ENCODE measurements at places on chromosomes 3 and 15.
A peak's percentile ranks its signal among the peaks of the same experiment; 100 is the strongest.

DNA sequence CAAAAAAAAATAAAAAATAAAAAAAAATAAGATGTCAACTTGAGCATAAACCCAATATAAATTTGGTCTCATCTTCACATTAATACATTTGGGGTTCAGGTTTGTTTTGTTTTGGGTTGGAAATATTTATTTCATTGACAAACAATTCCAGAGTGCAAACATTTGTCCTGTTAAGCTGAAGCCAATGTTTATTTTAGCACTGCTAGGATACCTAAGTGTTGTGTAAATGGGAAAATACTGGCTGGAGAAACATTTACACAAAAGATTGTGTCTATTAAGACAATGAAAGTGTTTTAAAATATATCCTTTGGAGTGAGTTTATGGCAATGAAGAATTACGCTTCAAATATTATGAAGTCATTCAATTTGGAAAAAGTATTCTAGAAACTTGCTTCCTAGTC, 91.1 kb downstream of the MEIS2 start:
- no peak for DNase-seq

- DNase-seq: no peak
Measured at GRCh38 chr15:40929660-40930429, 705 bp downstream of the DLL4 start.

DNA sequence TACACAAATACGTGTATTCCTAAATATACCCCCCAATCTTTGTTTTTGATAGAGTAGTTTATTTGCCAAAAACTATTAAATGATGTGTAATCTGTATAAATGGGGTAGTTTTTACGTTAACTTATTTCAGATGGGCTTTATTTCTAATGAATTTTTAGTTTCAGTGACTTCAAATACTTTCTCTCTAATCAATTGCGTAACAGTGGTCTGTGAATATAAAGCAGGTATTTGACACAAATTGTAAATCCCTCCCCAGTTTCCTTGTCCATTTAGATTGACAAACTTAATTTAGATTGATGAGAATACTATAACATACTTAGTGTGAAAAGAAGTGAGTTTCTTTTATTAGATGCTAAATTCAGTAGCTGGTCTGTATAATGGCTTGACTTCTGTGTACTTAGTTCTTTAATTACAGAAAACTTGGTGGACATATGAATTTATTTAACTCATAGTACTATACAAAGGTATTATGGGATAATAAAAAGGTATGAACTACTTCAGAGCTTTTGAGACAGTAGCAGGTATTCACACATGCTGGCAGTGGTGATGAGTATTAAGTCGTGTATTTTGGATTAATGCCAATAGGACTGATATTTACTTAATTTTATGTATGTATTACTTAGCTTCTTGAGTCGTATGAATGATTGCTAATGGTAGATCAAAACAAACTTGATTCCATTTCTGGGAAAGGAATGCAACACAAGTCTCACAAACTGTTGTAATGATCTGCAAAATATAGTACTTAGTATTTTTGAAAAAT, 81.6 kb downstream of the STT3B start:
- DNase-seq: no peak

- no peak for DNase-seq
Measured at GRCh38 chr15:61195116-61196002, 33.7 kb downstream of the RORA start.

GRCh38 chr3:181487236-181487978, 224.3 kb upstream of the SOX2 start:
- DNase-seq: no peak

DNA sequence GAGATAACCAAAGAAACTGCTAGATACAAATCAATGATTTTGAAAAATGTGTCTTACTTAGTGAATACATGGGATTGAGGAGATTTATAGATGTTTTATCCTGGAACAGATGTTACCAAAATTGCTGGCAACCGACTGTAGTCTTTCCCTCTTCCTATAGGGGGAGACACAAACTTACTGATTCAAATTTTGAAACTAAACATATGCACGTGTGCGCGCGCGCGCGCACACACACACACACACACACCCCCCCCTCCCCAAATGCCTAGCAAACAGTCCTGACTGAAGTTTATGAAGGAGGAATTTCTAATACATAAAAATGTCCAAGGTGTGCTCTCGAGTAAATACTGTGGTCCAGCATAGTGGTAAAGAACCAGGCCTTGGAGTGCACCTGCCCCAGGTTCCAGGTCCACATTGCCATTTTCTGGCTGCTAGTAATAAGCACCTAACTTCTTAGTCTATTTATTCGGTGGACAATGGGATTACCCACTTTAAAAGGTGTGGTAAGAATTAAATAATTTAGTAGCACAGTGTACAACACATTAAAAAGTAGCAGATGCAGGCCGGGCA, 18.5 kb upstream of the C3orf62 start:
- DNase-seq: no peak

- no peak for DNase-seq
Measured at GRCh38 chr3:171230865-171231264, 204.3 kb upstream of the SLC2A2 start.

GRCh38 chr3:66443118-66443803, 57.6 kb downstream of the LRIG1 start:
- no peak for DNase-seq

DNA sequence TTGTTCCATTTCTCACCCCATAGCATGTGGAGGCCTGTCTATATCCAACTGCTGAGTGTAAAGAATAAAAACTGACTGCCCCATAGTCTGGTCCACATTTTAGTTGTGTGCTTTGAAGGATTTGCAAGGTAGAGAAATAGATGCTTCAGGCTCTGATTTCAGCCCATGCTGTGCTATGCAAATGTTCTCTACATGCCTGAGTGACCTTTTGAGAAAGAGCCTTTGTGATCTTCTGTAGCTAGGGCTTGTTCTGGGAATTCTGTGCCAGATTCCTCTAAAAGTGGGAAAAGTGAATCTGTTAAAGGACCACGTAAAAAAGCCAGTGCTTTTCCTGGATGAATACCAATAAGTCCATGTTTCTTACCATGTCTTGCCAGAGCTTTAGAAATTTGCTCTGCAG, 5.2 kb downstream of the KCTD6 start:
- DNase-seq: no peak

- DNase-seq: no peak
Measured at GRCh38 chr15:89628806-89629715, 26.2 kb downstream of the KIF7 start.

DNA sequence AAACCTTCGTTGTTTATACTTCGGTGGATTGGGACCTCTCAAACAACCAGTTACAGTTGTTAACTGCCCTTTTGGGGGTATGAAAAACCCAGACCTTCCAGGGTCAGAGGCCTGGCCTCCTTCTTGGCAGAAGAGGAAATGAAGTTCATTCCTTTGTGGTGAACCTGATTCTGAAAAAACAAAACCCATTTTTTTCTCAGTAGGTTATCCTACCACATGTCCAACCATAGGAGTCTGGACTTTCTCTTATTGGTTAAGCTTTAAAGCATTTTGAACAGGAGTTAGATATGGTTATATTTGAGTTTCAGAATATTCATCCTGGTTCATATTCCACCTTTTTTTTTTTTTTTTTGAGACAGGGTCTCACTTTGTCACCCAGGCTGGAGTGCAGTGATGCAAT, 7.2 kb upstream of the LACTB start:
- no peak for DNase-seq

DNA sequence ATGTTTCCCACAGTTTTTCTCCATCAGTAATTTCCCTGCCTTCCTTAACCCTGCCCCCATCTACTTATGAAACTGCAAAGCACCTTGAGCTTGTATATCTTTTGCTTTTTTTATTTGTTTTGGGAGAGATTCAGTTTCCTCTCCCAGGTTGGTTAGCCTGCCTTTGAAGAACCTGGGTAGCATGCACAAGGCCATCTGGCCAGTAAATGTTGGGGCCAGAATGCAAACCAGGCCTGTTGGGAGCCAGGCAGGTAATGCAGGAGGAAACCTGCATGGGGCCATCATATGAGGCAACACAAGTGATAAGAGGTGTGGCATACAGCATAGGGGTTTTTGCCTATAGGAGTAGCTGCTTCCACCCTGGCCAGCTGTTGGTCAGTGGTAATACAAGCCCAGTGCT, 17.7 kb downstream of the SYNPR start:
- no peak for DNase-seq

GRCh38 chr3:33035596-33035995, 61.4 kb downstream of the GLB1 start:
- DNase-seq: peak; percentile 4

DNA sequence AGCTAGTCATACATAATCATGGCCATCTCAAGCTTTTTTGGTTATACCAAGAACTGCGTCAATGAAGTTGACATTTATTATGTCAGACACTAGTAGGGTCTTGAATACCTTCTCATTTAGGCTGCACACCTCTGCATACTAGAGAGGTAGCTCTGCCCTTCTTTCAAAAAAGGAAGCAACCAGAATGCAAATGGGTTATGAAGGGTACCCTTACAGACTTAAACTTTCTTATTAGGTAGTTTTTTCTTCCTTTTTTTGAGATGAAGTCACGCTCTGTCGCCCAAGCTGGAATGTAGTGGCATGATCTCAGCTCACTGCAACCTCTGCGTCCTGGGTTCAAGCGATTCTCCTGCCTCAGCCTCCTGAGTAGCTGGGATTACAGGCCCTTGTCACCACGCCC, 3.3 kb downstream of the PCNP start:
- no peak for DNase-seq

DNA sequence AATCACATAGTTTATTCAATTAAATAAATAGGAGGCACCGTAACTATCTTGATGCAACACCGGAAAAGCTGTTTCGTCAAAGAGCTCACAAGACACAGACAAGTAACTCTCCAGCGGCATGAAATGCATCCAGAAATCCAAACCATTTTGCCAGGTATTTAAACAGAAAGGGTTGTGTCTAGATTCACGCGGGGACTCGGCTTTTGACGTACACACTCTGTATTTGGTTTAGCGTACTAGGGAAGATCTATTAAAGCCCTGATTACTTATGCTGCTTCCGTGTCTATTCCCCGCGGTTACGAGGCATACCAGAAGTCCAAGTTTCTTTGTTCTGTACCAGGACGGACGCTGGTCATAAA, 718 bp downstream of the BNIP2 start:
- DNase-seq: no peak

GRCh38 chr15:60525341-60526039, 46.5 kb upstream of the ICE2 start:
- no peak for DNase-seq

- no peak for DNase-seq
Measured at GRCh38 chr15:92200891-92201290, 192.8 kb upstream of the ST8SIA2 start.

GRCh38 chr3:54771050-54771449, 156.8 kb downstream of the LRTM1 start:
- no peak for DNase-seq

GRCh38 chr3:75180945-75181298, 483.2 kb upstream of the FRG2C start:
- DNase-seq: no peak

- DNase-seq: no peak
Measured at GRCh38 chr15:49832511-49832910, 211.7 kb downstream of the DTWD1 start.

GRCh38 chr3:195169011-195169649, 101.8 kb downstream of the XXYLT1 start:
- DNase-seq: no peak

DNA sequence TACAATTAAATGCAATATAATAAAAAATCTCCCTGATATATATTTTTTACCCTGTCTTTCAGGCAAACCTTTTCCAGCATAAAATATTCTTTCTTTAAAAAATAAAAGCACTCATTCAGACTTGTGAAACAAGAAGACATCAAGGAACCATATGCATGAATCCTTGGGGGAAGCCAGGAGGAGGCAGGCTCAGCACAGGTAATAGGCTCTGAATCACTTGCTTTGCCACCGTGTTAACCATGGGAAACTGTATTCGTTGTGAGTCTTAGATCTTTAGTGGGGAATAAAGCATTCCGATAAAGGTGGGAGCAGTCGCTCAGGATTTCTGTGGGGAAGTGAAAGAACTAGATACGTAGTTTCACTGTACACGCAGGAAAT, 42.4 kb downstream of the FBN1 start:
- DNase-seq: no peak

- DNase-seq: peak; percentile 18
Measured at GRCh38 chr3:70805061-70805889, 492.8 kb upstream of the MDFIC2 start.

DNA sequence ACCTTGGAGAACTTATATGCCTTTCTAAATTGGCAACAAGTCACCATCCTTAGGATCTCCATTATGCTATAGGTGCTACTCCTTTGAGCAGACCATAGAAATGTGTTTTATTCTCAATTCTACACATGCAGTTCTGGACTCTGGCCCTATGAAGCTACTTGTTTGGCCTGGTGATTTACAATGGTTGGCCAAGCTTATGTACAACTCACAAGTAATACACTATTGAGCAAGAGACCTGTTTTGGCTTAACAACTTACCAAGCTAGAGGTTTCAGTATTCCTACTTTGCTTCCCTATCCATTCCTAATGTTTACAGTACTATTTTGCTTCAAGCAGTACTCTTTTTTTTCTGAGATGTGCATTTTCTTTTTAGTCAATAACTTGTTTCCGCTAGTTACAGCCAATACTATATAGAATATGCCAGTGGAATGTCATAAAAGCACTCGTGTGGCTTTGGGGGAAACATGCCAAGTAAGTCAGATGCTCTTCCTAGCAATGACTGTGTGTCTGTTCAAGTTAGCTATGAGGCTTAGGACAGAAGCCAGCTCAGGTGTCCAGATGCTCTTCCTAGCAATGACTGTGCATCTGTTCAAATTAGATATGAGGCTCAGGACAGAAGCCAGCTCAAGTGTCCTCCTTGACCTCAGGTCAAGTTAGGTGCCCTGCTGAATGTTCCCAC, 174.9 kb upstream of the SEMA6D start:
- DNase-seq: no peak

DNA sequence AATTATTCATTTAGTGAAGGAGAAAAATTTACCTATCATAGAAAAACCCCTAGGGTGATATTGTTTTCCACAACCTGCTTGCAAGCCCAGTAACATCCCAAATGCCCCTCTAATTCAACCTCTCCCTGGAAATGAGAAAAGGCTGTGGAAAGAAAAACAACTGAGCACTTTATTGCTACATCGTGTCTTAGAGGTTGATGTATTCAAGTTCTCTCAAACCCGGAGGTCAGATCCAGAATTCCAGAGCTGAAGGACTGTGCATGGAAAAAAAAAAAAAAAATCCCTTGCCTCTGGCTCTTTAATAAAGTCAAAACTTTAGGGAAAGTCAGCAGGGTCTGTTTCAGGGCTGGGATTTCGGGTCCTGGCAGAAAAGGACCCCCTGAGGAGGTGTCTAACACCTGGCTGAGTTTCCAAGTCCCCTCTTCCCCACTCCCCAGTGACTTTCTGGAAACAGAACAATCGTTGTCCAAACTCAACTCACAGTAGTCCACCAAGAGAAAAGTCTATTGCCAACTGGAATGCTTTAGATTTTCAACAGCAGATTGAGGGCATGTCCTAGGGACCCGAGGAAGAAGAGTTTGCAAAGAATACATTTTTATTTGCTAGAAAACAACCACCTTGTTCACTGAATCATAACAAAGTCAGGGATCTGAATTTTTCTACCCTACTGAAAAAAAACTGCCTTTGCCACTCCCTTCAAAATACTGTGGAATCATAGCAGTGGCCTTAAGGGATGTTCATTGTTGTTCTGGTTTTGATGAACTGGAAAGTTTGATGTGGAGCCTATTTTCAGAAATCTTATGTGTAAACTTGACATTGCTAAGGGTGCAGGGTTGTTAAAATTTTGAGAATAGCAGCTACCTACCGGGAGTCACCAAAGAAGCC, 207.5 kb upstream of the ADAMTS9 start:
- DNase-seq: no peak
